AG20443 (cell line): ENCODE measurements at places on chromosomes 1 and 21.
A peak's percentile ranks its signal among the peaks of the same experiment; 100 is the strongest.

GRCh38 chr1:212162635-212163034 lies 122.6 kb upstream of the PPP2R5A start:
- DNase-seq, result peak; percentile 27

- no peak for DNase-seq
Measured at GRCh38 chr1:8113262-8114220, 87.4 kb upstream of the ERRFI1 start.

GRCh38 chr1:8164670-8165069 lies 138.6 kb upstream of the ERRFI1 start:
- DNase-seq, result no peak

- no peak for DNase-seq
Measured at GRCh38 chr1:217871955-217872354, 240.8 kb downstream of the SPATA17 start.

GRCh38 chr1:43586136-43586731 lies 55.6 kb downstream of the PTPRF start:
- DNase-seq, result no peak

DNA sequence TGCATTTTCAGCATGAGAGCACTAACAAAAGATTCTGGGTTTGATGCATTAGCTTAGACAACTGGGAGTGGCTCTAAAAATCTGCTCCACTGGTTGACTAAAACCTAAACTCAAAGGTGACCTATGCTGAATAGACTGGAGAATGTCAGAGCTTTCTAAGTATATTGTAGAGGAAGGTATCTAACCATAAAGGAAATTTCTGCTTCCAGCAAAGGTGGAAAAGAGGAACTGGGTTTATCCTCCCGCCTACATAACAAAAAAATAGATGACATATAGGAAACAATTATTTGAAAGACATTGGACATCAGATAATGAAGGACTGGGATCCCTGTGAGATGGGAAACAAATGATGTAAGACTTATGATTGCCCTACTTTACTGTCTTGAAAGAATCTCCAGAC lies 35.8 kb upstream of the CR2 start:
- no peak for DNase-seq

- DNase-seq, result no peak
Measured at GRCh38 chr1:207990876-207991582, 80.1 kb upstream of the CD34 start.

DNA sequence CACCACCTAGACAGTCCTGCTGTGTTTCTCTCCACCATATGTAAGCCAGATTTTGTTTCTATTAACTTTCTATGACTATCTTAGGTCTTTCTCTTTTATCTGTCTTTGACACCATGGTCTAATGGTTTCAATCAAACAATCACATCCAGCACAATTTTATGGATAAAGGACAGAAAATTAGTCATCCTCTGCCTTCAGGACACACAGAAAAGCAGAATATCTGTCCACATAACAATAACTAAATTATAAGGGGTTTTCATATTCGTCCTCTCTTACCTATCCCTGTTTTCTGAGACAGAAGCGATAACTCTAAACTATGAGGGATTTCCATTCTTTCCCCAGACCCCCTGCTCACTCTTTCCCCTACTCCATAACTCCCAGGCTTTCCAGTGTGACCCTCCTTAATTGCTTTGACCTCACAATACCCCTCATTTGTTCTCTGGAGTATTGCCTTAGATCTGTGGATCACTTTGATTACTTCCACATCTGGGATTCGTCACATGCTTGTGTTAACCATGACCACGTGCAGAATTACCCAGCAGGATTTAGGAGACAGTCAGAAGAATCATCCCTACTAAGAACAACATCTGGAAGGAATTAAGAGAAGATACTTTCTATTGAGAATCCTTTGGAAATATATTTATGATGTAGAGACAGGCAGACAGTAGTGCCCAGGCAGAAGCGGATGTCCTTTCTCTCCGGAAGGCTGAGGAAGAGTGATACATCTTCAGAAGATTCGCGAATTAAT lies 108.2 kb upstream of the GREM2 start:
- peak; percentile 73 for DNase-seq

- DNase-seq, result no peak
Measured at GRCh38 chr1:182869241-182869666, 30.1 kb downstream of the DHX9 start.

DNA sequence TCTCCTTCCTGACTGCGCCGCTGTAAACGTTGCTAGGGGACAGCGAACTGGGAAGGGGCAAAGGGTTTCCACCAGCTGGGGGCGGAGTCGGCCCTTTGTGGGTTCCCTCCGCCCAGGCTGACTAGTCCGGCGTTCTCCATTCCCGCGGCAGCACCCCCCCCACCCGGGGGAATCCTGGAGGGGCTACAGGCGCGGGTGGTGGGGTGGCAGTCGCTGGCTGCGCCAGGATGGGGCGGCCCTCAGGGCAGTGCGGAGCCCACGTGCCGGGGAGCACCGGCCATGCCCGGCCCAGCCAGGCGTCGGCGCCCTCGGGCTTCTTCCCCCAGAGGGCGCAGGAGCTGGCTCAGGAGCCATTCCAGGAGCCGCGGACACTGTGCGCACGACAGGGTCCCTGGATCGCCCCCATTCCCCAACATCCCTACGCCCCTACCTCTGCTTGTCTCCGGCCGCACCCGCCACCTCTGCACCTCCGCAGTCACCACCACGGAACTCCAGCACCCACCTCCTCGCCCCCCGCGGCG lies 476 bp downstream of the BATF3 start:
- peak; percentile 79 for DNase-seq

DNA sequence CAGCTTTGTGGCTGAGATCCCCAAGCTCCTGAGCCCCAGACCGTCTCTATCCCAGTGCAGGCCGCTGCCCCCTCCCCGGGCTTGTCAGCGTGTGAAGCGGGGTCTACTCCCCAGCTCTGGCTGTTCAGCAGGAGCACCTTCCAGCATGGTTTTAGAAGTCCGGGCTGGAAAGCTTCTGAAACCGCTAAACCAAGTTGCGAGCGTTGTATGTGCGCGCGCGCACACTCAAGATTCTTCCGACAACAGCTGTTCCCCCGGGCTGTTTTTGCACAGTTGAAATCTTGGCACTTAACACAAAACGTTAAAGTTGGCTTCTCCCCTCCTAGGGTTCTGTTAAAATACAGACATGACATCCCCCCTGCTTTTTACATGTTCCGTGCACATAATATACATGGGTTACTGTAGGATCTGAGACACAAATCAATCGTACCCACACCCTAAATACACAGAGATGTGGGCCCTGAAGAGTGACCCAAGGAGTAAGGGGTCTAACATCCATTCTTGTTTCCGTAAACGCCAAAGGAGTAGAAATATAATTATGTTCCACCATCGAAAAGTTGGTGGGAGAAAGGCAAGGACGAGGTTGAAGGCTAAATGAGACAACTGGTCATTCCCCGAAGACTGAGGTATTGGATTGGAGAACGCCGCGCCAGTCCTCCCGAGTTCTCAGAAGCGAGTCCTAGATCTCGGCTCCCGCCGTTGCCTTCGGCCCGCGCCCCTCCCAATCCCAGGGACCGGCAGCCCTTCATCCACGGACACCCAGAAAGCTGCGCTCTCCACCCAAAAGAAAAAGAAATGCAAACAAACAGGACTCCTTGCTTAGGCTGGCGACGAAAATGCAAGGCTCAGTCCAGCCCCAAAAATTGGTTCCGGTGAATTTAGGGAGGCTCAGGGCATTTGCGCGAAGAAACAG lies 1.3 kb downstream of the TBX15 start:
- no peak for DNase-seq

DNA sequence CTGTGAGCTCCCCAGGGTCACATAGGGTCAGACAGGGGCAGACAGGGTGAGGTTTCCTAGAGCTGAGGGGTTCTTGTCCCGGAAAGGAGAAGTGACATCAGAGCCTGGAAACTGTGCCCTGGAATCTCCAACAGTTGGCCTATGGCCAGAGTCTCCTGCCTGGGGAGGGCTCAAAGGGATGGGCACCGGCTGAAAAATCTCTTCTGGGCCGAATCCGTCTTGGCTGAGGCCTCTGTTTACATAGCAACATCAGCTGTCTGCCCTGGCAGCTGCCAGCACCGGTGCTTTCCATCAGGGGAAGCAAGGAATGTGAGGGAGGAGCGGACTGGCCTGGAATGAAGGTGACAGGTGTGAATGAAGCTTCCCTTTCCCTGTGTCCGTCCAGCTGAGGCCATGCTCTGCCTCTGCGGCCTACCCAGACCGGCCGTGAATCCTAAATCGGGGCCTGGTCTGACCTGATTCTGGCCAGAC lies 30.7 kb downstream of the VASH2 start:
- DNase-seq, result no peak

DNA sequence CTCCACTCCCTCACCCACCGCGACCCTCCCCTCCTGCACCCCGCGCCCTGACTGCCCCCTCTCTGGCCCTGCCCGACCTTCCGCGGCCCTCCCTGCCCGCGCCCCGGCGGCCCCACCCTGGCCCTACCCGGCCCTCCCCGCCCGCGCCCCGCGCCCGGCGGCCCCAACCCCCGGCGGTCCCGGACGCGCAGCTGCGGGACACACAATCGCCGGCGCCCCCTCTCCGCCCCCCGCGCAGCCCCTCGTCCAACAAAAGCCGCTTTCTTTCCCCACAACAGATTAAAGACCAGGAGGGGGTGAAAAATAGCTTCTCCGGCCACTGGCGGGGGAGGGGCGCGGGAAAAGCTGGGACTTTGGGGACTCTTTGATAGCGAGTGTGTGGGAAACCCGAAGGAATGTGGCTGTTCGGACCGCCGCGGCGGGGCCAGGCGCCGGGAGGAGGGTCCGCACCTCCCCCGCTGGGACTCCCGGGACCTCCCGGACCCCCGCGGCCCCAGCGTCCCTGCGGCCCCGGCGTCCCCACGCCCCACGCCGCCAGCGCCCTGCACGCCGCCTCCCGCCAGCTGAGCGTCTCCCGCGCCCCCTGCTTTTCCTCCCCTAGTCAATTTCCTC lies 8.8 kb upstream of the ID3 start:
- peak; percentile 38 for DNase-seq

DNA sequence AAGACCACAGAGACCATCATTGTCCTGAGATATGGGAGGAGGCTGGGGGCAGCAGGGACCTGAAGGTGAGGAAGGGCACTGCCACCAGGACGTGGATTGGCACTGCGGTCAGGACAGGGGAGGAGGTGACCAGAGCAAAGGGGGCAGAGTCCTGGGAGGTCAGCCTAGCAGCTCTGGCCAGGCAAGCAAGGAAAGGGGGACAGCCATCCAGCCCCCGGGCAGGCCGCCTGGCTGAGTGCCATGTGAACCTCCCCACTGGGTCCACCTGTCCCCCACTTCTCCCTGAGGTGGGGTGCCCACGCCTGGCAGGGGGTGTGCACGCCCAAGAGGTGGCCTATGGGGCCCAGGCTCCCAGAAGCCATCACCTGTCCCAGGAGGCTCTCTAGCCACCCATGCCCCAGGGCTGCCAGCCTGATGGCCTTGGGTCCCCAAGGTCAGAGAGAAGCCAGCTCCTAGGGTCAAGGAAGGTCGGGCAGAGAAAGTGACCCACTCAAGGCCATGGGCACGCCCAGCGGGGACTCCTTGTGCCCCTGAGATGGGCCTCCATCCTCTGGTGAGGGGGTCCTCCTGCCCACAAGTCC lies 17.6 kb upstream of the PTTG1IP start:
- DNase-seq, result no peak

DNA sequence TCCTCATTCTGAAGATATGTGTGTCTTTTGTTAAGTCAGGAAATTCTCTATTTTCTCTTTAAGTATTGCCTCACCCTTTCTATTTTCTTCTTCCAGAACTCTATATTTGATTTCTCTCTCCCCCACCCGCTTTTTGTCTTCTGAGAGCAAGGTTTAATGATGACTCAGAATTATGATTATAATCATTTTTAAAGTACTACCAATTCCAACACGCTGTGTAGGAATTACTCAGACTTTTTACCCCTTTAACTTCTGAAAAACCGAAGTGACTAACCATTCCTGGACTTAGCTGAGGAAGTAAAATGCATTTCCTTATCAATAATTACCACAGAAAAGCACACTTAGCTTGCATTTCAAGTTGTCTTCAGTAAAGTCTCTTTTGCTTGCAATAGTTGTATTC lies 20.8 kb upstream of the SCYL3 start:
- DNase-seq, result peak; percentile 39

GRCh38 chr1:164524810-164525209 lies 34.2 kb upstream of the PBX1 start:
- DNase-seq, result no peak

DNA sequence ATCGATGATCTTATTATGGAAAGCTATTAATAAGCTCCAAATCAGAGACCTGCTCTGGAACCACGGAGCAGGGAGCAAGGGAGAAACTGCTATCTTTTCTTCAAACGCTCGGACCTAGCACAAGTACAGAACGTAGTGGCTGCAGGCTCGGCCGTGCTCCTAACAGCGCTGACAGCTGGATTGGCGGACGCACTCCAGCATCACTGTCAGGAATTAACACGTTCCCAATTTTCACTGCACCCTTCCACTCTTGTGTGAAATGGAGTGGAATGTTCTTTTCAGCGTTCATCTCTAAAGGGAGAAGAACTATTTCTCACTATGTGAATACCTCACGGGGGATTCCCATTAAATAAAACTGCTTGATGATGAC lies 106.9 kb downstream of the ZNF281 start:
- peak; percentile 25 for DNase-seq

DNA sequence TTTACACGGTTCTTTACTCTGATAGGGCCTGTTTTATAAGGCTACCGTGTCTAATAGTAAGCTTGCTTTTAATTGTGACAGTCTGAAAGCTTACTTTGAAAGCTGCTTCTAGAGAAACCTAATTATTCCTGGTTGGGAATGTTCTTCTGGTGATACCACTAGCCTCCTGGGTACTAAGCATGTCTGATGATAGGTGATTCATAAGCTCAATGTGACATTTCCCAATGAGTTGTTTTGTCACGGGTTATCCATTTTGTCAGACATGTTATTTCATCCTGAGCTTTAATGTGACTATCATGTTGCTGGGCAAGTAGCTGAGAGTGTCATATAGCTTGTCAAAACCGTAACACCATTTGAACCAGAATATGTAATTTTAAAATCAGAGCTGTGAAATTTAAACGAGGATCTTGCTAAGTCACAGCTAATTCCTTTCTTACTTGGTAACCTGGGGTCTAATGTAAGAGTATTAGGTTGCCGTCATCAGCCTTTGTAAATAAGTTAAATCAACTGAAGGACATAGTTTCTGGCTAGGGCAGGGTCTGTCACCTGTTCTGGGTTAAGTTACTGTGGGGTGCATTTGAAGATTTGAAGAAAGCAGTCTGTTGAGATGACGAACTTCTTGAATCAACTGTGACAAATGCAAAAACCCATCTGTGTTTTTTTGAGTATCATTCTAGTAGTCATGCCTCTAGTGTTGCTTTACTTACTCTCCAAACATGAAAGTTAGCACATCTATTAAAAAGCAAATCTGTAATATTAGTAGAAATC lies 529.2 kb downstream of the USP25 start:
- no peak for DNase-seq

DNA sequence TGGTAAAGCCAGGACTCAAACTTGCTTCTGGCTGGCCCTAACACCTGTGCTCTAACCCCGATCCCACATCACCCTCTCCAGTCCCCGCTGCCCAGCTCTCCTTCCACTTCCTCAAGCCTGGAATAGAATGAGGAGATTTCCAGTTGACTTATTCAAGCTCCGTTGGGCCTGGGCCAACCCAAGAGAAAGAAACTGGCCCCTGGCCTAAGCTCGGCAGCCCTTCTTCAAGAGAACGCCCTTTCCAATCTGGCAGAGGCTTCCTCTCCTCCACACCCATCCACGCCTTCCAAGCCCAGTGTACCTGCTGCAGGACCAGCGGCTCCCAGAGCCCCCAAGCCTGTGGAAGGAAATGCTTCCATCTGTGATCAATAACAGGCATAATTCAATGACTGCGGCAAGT lies 51.9 kb downstream of the LRRN2 start:
- DNase-seq, result no peak

- no peak for DNase-seq
Measured at GRCh38 chr1:202017749-202018467, 7.5 kb downstream of the ELF3 start.

- DNase-seq, result no peak
Measured at GRCh38 chr21:29307718-29308455, 9.2 kb downstream of the BACH1 start.
